NCI-H774 (cell line): ENCODE measurements at places on chromosomes 6 and 20.

DNA sequence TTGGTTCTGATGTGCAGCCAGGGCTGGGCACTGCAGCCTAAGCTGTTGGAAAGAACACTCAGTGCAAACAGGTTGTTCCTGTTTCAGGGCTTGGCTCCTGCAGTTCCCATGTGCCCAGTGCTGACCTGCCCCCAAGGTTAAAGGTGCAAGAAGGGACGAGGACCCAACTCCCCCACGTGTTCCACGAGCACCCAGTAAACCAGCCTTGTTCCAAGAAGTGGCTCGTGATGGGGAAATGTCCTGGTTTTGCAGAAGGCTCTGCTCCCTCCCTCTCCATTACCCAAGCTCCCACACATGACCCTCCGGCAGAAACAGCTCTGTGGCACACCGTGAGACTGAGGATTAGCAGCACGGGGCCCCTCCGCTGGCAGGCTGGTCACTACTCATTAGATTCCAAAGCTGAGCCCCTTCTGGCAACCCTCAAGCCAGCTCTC lies 9.4 kb downstream of the ACSS1 start:
- no peak for DNase-seq

GRCh38 chr6:84767526-84768201 lies 3.3 kb upstream of the TBX18 start:
- no peak for DNase-seq

GRCh38 chr20:56588996-56589395 lies 40.1 kb upstream of the TFAP2C start:
- no peak for DNase-seq

DNA sequence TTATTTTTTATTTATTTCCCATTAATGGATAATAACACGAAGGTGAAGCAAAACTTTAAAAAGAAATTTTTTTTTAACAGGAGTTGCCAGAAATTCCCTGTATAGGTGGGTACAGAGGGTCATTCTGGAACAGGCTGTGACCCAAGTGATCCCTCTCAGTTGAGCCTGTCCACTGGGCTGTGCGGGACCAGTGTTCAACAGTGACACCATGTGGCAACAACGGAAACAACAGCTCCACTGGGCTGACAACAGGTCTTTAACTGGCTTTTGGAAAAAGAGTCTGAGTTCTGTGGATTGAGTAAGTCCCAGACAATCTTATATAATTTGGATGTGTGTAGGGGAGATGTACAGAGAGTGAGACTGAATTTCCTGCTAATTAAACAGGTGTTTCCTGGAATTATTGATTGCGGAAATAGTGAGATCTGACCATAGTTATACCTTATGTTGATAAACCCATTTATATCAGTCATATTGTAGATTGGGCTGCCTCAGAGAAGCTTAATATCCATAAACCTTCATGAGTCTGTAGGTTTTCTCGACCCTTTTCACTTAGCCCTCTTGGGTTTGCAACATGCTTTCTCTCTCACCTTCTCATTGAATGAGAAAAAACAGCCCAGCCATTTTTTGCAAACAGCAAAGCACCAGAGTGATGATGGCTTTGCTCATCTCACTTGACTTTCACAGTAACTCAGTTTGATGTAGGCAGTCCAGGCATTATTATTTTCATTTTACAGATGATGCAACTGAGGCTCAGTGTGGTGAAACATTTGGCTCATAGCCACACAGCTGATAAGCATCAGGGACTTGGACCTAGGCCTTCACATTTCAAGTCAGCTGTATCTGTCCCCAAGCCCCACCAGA lies 17.5 kb downstream of the KIAA1755 start:
- no peak for DNase-seq

GRCh38 chr20:44008806-44009678 lies 94.4 kb downstream of the TOX2 start:
- no peak for DNase-seq

DNA sequence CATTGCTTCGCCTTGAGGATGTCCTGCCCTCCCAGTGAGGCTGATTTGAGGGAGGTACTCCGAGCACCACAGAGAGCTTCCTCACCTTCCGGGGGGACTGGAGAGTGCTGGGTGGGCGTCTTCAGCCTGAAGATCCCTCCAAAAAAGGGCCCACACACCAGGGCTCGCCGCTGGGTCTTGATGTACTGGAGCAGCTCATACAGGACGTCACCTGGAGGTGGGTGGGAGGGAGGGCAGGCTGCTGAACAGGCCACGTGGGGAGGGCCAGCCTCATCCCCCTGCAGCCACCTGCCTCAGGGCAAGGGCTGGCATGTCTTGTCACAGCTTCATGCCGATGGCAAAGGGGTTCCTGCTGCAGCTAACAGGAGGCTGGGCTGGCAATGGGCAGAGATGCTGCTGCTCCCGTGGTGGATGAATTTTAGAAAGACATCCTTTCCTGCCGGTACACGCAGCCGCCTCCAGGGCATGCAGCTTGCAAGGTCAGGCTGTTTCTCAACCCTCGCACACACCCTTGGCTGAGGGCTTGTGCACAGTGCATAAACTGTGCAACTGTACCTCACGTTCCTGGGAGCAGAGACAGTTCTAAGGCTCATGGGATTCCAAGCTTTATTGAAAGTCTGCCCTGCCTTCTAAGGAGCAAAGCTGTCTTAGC lies 14.0 kb downstream of the ETV7 start:
- no peak for DNase-seq

DNA sequence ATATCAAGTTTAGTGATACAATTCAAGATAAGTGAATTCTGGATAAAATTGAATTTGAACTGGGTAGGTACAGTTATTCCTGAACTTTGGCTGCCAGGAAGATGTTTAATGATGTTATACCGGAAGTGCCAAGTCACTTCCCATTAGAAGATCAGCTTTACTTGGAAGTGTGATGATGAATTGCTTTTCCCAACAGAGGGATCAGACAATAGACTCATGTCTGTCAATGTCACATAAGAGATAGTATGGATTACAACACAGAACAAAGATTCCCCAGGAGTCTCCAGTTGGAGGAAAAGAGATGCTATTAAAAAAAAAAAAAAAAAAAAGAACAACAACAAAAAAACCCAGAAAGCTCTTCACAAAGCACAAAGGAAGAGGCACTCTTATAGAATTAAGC lies 497.9 kb upstream of the EPHA7 start:
- DNase-seq, result no peak

DNA sequence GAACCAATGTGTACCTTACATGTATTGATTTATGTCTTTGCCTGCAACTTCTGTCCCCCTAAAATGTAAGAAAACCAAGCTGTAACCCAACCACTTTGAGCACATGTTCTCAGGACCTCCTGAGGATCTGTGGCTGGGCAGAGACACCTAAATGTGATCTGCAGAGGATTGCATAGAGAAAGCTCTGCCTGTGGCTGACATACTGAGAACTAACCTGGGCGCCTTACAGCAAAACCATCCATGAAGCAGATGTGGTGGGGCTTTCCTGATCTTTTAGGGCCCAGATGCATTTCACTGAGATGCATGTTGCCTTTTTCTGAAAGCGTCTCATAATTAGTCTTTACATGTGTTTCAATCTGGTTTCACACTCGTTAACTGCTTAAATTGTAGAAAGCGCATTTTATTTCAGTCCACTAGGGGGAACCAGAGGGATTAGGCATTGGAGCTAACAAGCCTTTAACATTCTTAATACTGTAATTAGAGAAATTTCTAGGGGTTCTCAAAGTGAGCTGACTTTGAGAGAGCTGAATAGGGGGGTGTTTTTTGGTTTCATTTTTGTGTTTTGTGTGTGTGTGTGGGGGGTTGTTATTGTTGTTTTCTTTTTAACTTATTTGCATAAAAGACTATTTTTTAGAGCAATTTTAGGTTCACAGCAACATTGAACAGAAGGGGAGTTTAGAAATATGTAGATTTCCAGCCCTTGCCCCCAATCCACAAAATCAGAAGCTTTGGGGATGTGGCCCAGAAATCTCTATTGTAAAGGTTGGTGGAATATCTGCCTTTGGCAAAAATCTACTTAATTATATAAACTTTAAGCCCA lies 50.9 kb upstream of the FAM184A start:
- DNase-seq, result peak; percentile 64

GRCh38 chr6:96059586-96059985 lies 43.8 kb downstream of the FUT9 start:
- DNase-seq, result no peak

DNA sequence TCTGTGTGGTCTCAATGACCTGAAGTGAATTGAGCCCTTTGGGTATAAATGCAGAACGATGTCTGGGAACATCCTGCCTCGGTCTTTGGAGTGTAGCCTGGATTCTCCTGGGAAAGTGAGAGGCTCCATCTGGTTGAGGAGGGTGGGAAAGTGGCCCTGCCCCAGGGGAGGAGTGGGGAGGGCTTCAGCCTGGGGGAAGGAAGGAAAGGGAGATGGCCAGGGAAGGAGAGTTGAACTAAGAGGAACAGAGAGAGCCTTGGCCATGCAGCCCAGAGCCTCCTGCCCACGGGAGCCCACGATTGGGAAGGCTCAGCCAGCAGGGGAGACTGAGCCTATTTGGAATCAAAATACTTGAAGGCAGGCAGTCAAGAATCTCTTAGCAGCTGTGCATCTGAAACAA lies 2.3 kb upstream of the EPB41L1 start:
- no peak for DNase-seq

GRCh38 chr6:53179961-53180651 lies 31.5 kb upstream of the GCM1 start:
- peak; percentile 82 for DNase-seq

DNA sequence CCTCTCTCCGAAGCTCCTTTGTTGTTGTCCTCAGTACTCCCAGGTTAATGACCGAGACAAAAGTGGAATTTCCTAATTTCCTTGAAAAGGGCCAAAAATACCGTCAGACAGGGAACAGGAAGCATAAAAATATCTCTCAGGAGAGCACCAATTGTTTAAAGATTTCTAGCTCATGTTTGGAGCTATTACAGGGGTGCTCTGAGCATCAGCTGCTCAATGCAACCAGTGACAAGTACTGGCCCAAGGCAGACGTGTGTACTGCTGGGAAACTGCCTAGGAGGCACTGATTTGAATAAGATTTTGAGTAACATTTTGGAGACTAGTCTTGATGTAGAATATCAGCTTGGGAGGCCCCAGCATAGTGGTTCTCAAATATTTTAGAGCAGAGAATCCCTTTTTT lies 17.3 kb downstream of the LAMA4 start:
- DNase-seq, result no peak

DNA sequence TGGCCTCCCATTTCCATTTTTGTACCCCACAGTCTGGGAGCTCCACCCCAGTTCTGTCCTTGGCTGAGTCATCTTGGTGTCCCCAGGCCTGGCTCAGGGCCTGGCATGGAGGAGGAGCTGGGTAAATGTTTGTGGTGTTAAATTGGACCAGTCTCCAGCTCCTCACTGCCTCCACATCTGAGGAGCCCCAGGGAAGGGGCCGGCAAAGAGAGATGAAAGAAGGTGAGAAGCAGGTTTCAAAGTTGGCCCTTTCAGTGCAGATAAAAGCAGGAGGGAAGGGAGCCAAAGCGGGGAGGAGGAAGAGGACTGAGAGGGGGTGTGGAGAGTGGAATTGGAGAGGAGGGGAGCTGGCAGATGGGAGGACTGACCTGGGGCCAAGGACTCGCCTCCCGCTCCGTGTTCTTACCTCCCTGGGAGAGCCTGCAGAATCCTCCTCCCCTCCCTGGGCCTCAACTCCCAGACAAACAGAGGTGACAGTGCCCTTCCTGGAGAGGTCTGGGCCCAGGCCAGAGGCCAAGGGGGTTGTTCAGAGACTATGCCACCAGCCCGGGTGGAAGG lies 89.0 kb downstream of the CD40 start:
- DNase-seq, result no peak

DNA sequence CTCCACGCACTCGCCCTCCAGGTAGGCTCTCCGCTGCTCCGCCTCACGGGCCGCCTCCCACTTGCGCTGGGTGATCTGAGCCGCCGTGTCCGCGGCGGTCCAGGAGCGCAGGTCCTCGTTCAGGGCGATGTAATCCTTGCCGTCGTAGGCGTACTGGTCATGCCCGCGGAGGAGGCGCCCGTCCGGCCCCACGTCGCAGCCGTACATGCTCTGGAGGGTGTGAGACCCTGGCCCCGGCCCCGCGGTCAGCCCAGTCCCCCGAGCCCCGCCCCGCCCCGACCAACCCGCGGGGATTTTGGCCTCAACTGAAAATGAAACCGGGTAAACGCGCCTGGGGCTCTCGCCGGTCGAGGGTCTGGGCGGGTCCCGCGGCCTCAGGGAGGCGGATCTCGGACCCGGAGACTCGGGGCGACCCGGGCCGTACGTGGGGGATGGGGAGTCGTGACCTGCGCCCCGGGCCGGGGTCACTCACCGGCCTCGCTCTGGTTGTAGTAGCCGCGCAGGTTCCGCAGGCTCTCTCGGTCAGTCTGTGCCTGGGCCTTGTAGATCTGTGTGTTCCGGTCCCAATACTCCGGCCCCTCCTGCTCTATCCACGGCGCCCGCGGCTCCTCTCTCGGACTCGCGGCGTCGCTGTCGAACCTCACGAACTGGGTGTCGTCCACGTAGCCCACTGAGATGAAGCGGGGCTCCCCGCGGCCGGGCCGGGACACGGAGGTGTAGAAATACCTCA lies 598 bp downstream of the HLA-B start:
- DNase-seq, result no peak

DNA sequence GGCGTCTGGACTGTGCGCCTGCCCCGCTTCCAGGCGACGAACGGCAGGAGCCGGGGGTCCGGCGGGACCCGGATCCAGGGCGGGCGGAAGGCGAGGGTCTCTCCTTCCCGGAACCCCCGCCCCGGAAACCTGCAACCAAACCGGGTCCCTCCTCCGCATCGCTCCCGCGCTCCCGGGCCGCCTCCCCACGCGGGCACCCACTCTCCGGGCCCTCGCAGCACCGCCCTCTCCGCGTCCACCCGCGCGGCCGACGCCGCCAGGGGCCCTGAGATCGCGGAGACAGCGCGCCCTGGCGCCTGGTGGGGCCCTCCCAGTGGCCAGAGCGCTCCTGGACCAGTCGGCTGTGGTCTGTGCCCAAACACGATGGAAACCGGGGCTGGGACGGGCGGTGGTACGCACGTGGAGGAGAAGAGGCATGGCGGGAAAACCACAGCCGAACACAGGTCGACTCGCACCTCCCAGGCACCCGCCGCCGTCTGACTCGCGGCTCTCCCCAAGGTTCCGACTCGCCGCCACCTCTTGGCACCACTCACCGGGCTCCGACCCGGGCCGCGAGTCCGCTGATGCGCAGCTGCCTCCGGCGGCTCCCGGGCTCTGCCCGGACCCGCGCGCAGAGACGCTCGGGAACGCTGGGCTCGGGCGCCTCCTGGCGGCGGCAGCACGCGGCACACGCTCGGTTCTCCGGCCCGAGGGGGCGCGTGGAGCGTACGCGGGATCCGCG lies 7.9 kb downstream of the NKX2-2 start:
- no peak for DNase-seq

- no peak for DNase-seq
Measured at GRCh38 chr6:147161974-147162495, 42.2 kb upstream of the STXBP5 start.

DNA sequence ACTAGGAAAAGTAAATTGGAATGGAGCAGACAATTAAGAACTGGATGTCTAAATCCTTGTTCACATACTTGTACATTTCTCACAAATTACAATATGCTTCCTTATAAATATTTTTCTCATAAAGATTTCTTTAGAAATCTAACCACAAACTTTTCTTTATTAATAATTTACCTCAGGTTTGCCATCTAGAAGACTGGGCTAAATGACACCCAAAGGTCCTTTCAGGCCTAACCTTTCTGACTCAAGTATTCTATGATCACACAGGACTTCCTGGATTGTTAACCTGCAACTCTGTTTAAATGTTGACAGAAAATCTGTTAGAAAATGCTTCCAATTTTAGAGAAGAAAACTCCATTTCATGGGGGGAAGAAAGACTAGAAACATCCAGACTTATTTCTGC lies 330.5 kb upstream of the MAP3K7 start:
- no peak for DNase-seq
